Inflammatory macrophage treated with lipopolysaccharide for 1 hour (primary cell): ENCODE measurements at places on chromosomes 2 and 18.

DNA sequence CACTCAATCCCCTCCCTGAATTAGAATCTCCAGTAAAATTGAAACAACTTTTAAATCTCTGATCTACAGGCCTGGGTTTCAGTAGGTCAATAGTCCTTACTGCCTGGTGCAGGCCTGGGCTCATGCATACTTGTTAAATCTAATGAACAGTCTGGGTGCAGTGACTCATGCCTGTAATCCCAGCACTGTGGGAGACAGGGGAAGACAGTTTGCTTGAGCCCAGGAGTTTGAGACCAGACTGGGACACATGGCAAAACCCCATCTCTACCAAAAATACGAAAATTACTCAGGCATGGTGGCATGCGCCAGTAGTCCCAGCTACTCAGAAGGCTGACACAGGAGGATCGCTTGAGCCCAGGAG lies 94.7 kb upstream of the SP3 start:
- no peak for DNase-seq

DNA sequence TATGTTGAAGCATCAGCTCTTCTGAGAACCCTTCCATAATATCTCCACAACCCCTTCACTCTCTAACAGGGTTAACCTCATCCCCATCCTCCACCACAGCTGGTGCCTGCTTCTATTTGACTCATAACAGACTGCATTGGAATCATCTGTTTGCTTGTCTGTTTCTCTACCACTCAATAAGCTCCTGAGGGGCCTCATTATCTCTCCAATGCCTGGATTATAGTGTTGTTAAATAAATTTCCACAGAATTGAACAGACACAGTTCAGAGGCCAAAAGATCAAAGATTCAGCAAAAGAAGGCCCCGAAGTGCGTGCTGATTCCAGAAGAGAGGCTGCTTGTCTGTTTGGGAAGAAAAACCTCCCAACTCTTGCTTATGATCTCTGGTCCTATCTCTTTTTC lies 33.7 kb upstream of the FAM98A start:
- DNase-seq = no peak

GRCh38 chr2:135768863-135769262 lies 27.2 kb downstream of the UBXN4 start:
- no peak for DNase-seq

GRCh38 chr2:241366678-241367077 lies 10.6 kb downstream of the FARP2 start:
- DNase-seq = no peak

- DNase-seq = no peak
These were observed 136.5 kb upstream of the NFATC1 start for GRCh38 chr18:79259218-79259617.

DNA sequence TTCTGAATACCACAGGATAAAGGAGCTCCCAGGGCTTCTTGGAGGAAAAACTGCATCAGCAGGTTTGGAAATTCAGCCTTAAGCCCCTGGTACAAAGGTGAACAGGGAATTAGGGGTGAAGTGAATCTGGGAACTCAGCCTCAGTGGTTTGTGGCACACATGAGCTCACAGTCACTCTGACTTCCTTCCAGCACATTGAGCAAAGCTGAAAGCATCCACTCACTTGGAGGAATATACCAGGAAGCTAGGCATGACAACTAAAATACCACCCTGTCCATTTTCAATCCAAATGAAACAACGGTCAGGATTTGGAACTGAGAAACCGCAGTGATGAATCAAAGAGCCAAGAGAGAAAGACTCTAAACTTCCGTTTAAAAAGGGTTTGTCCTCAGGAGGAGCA lies 216.1 kb downstream of the ICOS start:
- no peak for DNase-seq
